ENCODE measurements at places on chromosomes 2 and 18. TPM values are rescaled to one million over a fixed set of nuclear protein-coding genes. Genes with fewer than 3 reads are reported as not detected.

The RAB17 gene
- total RNA-seq: not detected

- H3K36me3 ChIP-seq: no peaks in the 10 kb centered on the region
- no peak for DNase-seq
- H3K4me1 ChIP-seq: peaks cover 22% of the 10 kb centered on the region
- peaks cover 4% of the 10 kb centered on the region for H3K27me3 ChIP-seq
- H3K4me3 ChIP-seq: peak overlapping the region; percentile 70
Observed at GRCh38 chr18:23737578-23737977, 48.3 kb downstream of the LAMA3 start.

The LIMS2 gene
- total RNA-seq: 10.1 TPM

The FLACC1 gene
- total RNA-seq: 5.9 TPM

The ITGA6 gene
- total RNA-seq: 127 TPM

DNA sequence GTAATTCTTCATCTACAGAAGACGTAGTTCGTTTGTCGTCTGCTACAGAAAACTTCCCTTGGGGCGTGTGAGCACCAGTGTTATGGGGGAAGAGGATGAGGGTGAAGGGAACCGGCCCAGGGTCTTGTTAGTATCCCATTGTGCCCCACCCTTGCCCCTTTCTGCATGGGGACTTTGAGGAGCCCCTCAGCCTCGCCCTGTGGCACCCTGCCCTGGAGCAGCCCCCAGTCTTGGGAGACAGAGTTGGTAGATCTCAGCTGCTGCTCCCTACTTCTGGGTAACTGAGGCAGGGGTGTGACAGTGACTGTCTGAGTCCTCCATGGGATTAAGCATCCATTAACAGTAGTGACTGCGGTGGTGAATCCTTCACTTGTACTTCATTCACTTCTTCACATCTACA, 50.1 kb downstream of the RNF144A start:
- peaks cover 56% of the 10 kb centered on the region for H3K36me3 ChIP-seq
- no peaks in the 10 kb centered on the region for H3K27me3 ChIP-seq
- no peak for DNase-seq
- no peak overlapping the region for H3K27ac ChIP-seq

- H3K36me3 ChIP-seq: no peaks in the 10 kb centered on the region
- no peaks in the 10 kb centered on the region for H3K27me3 ChIP-seq
- H3K4me3 ChIP-seq: no peak overlapping the region
- no peaks in the 10 kb centered on the region for H3K4me1 ChIP-seq
Observed at GRCh38 chr18:14949800-14950664, 202.1 kb downstream of the ANKRD30B start.

- DNase-seq: no peak
- H3K27ac ChIP-seq: no peak overlapping the region
- no peaks in the 10 kb centered on the region for H3K4me1 ChIP-seq
- no peaks in the 10 kb centered on the region for H3K27me3 ChIP-seq
- no peak overlapping the region for H3K4me3 ChIP-seq
Observed at GRCh38 chr18:38948436-38948835, 1382.8 kb upstream of the CELF4 start.

The RESP18 gene
- not detected for total RNA-seq

The RAB27B gene
- 0.05 TPM for total RNA-seq

DNA sequence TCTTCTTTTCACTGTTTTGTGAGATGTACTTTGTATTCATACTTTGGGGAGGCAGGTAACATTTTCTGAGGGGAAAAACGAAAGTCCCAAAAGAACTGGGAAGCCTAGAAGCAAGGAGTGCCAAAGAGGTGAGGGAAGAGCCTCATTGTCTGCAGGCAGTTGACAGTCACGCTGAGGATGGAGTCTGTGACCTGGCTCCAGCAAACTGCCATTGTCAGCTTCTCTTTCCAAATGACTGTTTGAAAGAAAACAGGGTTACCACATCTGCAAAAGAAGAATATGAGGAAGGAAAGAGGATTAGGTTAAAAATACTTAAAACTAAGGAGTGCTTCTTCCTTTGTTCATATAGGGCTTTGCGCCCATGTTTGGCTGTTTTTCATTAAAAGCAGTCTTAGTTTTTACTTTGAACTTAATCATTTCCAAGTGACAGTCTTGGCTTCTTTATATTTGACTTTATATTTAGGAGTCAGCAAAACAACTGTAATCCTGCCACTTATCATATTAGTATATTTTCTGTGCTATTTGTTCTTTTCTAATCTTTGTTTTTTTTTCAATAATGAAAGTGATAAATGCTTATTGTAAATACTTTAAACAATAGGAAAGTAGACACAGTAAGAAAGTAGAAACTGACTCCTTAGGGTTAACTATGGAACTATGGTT, 35.0 kb downstream of the CERS6 start:
- H3K27me3 ChIP-seq: no peaks in the 10 kb centered on the region
- DNase-seq: no peak
- peaks cover 67% of the 10 kb centered on the region for H3K4me1 ChIP-seq
- H3K36me3 ChIP-seq: no peaks in the 10 kb centered on the region
- peak overlapping the region; percentile 76 for H3K4me3 ChIP-seq

- no peak overlapping the region for H3K27ac ChIP-seq
- DNase-seq: no peak
- no peak overlapping the region for H3K4me3 ChIP-seq
- no peaks in the 10 kb centered on the region for H3K36me3 ChIP-seq
- no peaks in the 10 kb centered on the region for H3K4me1 ChIP-seq
Observed at GRCh38 chr2:217983276-217984233, 19.2 kb downstream of the TNS1 start.

GRCh38 chr2:160397530-160397865, 96.1 kb downstream of the RBMS1 start:
- H3K36me3 ChIP-seq: no peaks in the 10 kb centered on the region
- H3K27ac ChIP-seq: no peak overlapping the region

- H3K27ac ChIP-seq: no peak overlapping the region
- no peak for DNase-seq
- no peaks in the 10 kb centered on the region for H3K4me1 ChIP-seq
Observed at GRCh38 chr18:46587600-46587999, 69.4 kb downstream of the LOXHD1 start.

The PAIP2B gene
- 12.1 TPM for total RNA-seq

The IL1F10 gene
- total RNA-seq: not detected

GRCh38 chr2:8436585-8436984, 245.3 kb upstream of the ID2 start:
- DNase-seq: no peak
- peaks cover 22% of the 10 kb centered on the region for H3K4me1 ChIP-seq
- peaks cover 1% of the 10 kb centered on the region for H3K27me3 ChIP-seq
- no peaks in the 10 kb centered on the region for H3K36me3 ChIP-seq

GRCh38 chr2:23993736-23994269, 16.1 kb upstream of the MFSD2B start:
- DNase-seq: no peak
- H3K4me3 ChIP-seq: no peak overlapping the region
- H3K27me3 ChIP-seq: no peaks in the 10 kb centered on the region
- H3K36me3 ChIP-seq: peaks cover 17% of the 10 kb centered on the region
